ENCODE measurements at places on chromosomes 13 and 19.

DNA sequence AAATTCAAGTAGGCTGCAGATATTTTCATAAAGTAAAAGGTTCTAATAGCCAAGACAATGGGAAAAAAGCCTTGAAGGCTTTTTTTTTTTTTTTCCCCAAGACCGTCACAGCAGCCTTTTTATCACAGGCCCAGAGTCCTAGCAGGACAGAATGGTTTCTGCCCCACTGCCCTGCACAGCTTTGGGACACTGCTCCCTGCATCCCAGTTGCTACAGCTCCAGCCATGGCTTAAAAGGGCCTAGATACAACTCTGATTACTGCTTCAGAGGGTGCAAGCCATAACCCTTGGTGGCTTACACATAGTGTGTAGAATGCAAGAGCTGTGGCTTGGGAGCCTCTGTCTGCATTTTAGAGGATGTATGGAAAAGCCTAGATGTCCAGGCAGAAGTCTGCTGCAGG lies 1362.8 kb downstream of the SLITRK5 start:
- no peak for DNase-seq

DNA sequence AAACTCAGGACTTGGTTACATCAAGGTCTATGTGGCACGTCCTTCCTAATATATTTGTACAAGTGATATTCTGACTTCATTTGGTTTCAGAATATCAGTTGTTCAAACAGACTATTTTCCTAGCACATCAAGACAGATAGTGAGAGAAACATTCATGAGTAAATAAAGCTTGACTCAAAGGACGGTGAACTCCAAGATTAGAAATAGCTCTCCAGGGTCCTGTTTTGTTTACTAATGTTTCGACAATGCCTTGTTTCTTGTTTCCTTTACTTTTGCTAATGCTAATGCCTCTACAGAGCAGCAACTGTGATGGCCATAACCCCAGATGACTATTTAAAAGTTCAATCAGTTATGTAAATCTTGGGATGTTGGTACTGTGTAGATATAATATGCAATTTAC lies 313.9 kb downstream of the KLF12 start:
- no peak for DNase-seq

DNA sequence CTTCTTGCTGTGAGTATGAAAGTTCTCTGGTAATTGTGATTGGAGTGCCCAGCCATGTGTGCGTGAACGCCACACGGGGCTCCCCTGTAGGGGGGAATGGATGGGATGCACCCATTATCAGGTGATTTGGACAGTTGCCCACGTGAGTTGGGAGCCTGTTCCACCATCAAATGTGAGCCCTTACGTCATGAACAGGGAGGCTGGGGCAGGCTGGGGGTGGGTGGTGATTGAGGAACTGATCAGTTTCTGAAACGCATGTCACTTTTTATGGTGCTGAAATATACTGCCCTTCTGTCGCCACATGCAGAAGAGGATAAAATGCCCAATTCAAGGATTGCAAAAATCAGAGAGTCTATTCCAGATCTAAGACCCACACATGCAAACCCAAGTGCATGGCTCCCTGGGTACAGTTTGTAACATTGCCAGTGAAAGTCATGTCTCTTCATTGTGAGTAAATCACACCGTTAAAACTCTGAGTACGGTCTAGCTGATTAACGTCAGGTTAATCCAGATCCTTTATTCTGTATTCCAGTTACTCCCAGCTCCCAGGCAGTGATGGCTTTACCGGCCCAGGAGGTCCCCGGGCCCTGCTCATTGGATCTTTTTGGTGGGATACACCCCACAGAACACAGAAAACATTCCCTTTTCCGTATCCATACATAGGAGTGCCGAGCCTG lies 90.2 kb downstream of the RAB20 start:
- no peak for DNase-seq

- no peak for DNase-seq
Observed at GRCh38 chr19:15015946-15016542, 33.2 kb upstream of the CASP14 start.

DNA sequence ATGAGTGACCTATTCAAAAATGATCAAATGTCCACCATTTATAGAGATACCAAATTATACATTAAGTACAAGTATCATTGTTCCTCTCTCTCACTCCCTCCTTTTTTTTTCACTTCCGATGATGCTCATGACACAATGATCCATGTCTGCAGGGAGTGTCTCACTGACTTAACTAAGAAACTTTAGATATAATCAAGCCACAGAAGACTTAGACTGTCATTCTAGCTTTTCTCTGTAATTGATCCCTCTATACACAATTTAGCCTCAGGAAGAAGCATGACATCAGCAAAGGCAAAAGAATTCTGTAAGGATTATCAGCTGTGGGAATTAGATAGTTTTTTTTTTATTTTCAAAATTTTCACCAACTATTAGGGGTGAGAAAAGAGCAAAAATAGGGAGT lies 734.9 kb upstream of the PCDH9 start:
- DNase-seq, result no peak

GRCh38 chr13:106619688-106620555 lies 52.0 kb upstream of the ARGLU1 start:
- peak; percentile 28 for DNase-seq

DNA sequence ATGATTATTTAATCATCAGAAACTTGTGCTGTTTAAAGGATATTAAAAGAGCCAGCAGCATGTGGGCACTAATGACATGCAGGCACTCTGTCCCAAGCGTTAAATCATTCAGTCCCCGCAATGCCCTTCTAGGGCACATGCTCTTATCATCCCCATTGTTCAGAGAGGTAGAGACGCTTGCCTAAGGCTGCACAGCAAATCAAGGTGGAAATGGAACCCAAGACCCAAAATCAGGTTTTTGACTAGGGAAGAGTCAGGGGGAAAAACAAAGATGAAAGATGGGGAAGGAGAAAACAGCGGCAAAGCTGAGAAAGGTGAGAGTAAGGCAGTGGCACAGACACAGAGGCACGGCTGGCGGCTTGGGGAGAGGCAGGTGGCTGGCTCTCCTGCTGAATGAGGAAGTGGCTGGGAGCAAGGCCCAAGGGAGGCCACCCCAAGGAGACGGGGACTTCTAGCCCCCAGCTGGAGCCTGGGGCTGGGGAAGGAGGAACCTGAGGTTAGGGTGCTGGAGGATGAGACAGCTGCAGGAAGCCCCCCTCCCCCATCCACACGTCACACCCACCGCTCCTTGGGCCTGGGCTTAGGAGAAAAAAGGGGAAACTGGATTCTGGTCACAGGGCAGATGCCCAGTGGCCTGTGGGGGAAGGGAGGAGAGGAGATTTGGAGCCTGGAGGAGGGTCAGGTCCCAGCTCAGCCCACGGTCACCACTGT lies 1.0 kb upstream of the TYROBP start:
- no peak for DNase-seq

DNA sequence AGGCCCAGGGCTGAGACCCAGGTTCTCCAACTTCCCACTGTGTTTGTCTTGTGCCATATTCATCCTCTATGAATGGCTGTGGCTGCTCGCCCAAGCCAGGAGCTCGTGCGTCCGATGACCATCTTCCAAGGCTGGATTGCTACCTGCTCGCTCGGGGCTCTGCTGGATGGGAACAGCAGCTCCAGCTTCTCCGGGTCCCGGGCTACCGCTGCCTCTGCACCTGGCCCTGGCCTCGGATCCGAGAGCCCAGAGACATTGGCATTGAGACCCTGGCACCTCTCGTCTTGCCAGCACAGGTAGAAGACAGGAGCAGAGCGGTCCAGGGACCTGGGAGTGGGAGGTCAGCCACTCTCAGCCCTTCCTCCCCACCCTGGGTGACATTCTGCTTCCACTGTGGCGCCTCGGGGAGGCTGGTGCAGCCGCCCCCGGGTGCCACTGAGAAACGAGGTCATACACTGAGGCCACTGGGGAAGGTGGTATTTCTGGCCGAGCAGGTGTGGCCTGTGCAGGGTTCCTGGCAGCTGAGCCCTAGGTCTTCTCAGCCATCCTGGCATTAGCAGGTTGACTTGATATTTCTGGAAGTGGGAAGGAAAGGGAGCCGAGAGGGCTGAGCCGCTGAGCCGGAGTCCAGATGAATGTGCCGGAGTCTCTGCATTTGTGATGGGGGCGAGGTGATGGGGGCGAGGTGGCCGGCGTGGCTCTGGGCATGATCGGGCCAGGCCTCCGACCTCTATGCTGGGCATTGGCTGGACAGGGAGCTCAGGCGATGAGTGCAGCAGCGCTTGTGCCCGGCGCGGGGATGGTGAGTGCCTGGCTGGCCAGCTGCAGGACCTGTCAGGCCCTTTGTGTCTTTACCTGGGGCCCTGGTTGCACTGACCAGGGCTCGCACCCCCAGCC lies 18.6 kb downstream of the NDUFB7 start:
- no peak for DNase-seq

GRCh38 chr13:33874871-33875270 lies 56.9 kb downstream of the RFC3 start:
- DNase-seq, result no peak

- DNase-seq, result no peak
Observed at GRCh38 chr13:45278096-45278645, 62.8 kb downstream of the TPT1 start.

DNA sequence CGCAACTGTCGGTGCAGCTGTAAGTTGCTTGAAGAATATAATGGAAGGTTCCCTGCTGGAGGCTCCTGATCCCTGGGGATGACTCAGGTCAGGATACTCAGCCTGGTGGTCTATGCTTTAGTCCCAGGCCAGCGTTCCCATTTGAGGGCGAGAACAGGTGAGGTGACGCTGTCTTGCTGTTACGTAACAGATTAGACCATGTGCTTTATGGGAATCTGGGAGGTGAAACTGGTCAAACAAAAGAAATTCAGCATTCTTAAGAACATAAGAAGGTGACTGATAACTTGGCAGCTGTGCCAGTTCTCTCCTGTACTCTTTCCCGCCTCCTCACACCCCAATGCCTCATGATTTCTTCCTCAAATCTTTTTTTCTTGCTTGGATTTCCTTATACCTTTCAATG lies at the start of gene CXCL17:
TSS of gene CXCL17 (minus strand) at position 114 of the 400 bp plus-strand sequence. CDS start 114 bp downstream, outside the sequence.
- no peak for DNase-seq

DNA sequence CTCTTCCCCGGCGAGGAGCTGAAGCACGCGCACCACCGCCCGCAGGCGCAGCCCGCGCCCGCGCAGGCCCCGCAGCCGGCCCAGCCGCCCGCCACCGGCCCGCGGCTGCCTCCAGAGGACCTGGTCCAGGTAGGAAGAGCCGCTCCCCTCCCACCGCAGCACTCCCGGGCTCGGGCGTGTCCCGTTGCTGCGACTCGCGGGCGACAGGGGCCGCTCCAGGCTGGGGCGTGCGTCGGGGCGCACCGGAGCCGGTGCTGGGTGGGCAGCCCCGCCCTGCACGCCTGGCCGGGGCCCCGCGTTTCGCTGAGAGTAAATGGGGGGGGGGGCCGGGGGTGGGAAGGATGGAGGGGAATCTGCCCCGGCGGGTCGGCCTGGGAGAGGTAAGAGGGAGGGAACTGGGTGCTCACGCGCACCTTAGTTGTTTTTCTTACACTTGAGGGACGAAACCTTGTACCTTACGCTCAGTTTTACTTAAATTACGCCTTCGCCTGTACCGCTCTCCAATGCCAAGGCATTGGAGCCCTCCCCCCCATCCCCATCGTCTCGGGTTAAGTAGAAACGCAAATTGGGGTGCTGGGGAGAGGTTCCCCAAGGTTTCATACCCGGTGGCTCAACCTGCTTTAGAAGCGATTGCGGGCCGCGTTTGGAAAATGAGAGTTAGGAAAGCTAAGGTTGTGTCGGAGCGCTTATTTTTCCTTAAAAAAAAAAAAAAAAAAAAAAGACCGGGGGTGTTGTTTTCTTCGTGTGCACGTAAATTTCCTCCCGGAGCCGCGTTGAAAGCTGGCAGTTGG lies 850 bp downstream of the KLF5 start:
- DNase-seq, result peak; percentile 11

DNA sequence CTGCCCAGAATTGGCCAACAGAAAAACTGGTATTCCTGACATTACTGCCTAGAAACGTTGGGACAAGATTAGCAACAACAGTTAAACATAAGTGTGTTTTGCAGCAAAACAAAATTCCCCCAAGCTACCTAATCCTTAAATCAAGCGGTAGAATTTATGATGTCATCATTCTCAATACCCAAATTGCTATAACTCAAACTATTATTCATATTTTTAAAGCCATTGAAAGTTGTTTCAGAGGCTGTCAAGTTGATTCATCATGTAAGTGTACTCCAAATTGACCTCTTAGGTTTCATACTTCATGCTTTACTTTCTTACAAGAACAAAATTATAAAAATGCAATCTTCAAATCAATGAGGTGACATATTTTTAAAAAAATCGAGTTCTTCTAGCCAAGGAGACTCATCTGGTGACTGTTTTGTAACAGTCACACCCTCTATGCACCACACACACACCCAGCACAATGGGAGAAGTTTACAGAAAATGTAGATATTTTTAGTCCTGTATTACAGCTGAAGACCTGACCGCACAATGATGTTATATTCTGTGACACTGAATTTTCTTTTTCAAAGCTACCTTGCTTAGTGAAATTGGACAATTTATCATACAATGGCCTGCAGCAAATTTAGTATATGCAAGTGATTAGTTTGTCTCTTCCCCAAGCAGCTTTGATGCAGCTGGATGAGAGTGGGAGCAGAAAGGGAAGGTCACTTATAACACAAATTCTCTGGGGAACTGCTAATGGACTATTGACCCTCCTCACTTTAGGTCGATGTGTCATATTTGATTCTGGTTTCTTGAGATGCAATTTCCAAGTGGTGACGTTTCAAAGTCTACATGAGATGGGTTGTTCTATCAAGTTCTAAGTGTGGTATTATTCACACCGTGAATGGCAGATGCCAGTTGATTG lies 345.3 kb upstream of the OBI1 start:
- no peak for DNase-seq

DNA sequence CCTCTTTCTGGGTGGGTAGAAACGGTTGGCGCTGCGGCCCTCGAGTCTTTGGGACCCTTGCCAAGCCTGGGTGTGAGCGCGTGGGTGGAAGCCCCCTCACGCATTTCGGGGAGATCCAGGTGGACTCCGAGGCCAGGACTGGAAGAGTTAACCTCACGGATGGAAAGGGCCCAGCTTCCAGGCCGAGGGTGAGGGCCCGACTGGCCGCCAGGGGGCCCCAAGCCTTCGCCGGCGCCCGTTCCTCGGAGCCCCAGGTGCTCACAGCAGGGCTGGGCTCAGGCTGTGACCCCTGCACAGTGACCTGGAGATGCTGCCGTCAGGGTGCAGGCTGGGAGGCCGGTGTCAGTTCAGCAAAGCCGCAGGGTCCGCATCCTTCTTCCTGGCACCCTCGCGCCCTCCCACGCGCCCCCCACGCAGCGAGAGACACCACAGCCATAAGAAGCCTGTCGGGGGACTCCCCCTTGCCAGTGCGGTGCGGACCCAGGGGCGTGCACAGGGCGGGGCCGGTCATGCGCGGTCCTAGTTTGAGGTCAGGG lies 34.2 kb upstream of the TMEM255B start:
- DNase-seq, result peak; percentile 89

DNA sequence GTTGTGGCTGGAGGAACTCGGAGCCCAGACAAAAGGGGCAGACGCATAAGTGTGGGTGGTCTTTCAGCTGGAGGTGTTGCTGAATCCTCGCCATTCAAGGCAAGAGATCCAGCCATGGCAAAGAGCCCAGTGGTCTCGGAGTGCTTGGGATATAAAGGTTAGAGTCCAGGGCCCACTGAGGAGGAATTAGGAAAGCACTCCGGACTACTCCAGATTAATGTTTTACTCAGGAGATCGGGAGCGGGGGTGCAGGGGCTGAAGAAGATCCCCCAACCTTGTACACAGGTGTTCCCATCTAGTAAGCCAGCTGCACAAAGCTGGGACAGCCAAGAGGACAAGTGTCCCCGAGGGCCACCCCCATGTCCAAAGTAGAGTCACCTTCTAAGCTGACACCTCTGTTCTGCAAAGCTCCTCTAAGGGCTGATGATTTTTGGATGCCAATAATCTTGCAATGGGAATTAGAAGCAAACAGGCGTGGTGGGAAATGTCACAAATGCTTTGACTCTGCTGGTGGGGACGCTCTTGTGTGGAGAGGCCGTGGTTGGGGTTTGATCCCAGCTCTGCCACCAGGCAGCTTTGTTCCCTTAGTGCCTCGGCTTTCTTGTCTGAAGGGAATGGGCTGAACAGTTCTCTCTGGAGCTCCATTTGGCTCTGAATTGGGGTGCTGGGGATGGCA lies 194.3 kb upstream of the SOX1 start:
- DNase-seq, result no peak

All from CD8-positive, alpha-beta memory T cell (primary cell).